ENCODE measurements at places on chromosomes 5 and 9. TPM values are rescaled to one million over a fixed set of nuclear protein-coding genes. Genes with fewer than 3 reads are reported as not detected.

The FGF1 gene
- 15.5 TPM for total RNA-seq

The ZBTB5 gene
- 13.7 TPM for total RNA-seq

The MYMK gene
- not detected for total RNA-seq

The MLANA gene
- total RNA-seq = not detected

The TNFSF8 gene
- total RNA-seq = not detected

- no peak overlapping the region for H3K4me3 ChIP-seq
- no peak overlapping the region for H3K27ac ChIP-seq
- DNase-seq = no peak
- H3K4me1 ChIP-seq = peaks cover 3% of the 10 kb centered on the region
Measured at GRCh38 chr9:33133186-33133585, 34.0 kb downstream of the B4GALT1 start.

DNA sequence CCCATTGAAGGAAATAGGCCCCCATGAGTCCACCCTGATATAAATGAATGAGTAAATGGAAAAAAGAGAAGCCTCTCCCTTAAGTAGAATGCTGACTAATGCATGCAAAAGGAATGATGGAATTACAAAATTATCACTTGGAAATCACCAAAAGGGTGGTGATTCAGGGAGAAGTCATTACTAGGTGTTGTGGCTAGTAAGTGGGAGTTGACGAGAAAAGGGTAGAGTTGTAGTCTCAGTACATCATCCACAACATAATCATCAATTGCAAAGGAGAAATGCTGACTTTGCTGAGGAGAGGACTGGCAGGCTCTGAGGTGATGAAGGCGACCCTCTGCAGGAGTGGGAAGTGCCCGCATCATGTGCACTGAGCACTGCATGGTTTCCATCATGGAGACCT, 201.5 kb upstream of the S1PR3 start:
- no peak overlapping the region for H3K27ac ChIP-seq
- no peak for DNase-seq
- H3K27me3 ChIP-seq = no peaks in the 10 kb centered on the region
- no peaks in the 10 kb centered on the region for H3K36me3 ChIP-seq
- no peaks in the 10 kb centered on the region for H3K4me1 ChIP-seq

DNA sequence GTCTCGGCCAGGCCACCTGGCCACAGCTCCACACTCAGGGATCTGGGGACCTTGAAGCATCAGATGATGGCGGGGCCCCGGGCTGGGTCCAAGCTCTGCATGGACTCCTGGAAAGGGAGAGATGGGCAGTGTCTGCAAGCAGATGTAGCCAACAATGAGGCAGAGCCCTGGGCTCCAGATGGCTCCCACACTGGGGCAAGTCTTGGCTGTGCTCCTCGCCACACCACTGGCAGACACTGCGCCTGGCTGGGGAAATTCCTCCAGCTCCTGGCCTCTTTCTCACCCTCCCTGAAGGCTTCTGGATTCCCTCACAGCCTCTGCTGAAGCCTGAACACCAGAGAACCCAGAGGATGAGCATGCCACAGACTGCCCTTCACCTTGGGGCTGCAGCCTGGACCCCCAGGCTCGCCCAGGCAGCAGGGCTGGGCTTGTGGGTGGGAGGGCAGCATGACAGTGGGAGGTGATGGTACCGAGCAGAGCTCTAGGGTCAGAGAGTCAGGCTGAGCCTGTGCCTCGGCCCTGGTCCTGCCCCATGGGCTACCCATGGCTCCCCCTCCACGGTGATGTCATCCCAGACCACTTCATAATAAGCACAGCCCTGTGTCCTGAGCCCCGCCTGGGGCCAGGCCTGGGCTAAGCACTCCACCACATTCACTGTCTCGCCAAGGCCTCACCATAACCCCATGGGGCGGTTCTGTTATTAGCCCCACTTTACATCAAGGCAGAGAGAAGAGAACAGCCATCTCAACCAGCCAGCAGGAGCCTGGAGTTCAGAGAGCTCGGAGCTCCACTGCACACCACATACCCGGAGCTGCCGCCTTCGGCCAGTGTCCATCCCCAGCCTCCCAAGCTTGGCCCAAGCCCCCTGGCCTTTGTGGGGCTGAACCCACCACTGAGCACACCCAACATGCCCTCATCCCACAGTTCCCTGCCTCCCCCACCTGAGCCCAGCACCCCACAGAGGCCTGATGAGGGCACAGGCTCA, 62.2 kb upstream of the ADAMTS2 start:
- DNase-seq = no peak
- no peak overlapping the region for H3K27ac ChIP-seq
- H3K4me1 ChIP-seq = no peaks in the 10 kb centered on the region
- no peak overlapping the region for H3K4me3 ChIP-seq

DNA sequence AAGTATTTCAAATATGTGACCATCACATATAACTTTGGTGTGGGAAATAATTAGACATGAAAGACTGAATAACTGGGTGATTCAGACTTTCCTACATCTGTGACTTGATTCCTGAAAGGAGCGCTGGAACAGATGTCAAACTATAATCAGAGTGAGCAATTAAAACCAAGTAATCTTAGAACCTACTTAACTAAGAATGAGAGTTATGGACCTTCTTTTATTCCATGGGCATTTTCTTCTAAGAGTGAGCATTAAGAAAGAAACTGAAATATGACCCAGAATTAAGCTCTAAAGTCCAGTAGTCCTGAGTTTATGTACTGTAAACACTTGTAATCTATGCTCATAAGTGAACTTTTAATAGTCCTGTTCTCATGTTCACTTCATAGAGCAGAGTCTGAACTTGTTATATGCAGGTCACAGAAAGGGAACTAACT, 68.4 kb downstream of the PAM start:
- H3K27me3 ChIP-seq = no peaks in the 10 kb centered on the region
- H3K36me3 ChIP-seq = no peaks in the 10 kb centered on the region
- peaks cover 22% of the 10 kb centered on the region for H3K4me1 ChIP-seq
- DNase-seq = no peak

GRCh38 chr5:104540448-104540847, 977.9 kb upstream of the NUDT12 start:
- no peak for DNase-seq
- no peaks in the 10 kb centered on the region for H3K36me3 ChIP-seq
- H3K27ac ChIP-seq = no peak overlapping the region
- H3K4me1 ChIP-seq = no peaks in the 10 kb centered on the region

- no peak overlapping the region for H3K27ac ChIP-seq
- H3K27me3 ChIP-seq = no peaks in the 10 kb centered on the region
- DNase-seq = no peak
- H3K36me3 ChIP-seq = no peaks in the 10 kb centered on the region
- 0 out of 2 replicates have a peak, but pooled peaks cover 7% of the 10 kb centered on the region for H3K4me1 ChIP-seq
- H3K4me3 ChIP-seq = no peak overlapping the region
Measured at GRCh38 chr5:35473589-35473988, 144.1 kb upstream of the SPEF2 start.

DNA sequence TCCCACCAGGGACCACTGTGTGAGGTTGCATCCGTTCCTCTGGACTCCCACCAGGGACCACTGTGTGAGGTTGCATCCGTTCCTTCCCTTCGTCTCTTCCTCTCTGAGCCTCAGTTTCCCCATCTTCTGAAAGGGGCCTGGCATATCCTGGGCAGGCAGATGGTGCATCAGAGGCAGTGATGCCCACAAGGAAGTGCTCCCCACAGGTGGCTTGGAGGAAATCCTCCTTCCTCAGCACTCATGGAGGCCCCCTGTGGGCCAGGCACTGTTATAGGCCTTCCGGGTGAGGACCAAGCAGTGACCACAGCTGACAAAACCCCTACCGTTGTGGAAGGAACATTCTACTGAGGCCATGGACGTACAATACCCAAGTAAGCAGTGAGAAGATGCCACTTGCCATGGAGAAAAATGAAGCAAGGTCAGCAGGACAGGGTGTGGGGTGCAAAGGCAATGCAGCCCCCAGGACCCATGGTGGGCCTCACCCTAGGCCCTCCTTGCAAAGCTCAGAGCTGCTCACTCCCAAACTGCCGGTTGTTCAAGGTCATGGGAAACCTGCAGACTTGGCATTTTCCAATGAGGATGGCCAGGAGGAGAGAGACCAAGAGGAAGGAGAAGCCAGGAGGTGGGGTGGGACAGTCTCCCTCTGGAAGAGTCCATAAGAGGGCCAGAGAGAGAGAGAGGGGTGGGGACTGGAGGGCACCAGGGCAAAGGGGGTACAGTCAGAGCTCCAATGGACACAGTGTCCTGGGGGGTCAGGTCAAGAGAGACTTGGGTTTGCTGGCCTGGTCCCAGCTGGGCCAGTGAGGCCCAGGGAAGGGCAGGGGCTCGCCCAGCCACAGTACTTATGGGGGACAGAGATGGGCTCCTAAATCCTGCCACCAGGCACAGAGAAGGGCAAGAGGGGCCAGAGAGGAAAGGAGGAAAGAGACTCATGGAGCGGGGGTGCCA, 51.1 kb downstream of the C9orf50 start:
- no peak overlapping the region for H3K4me3 ChIP-seq
- no peak for DNase-seq
- H3K27me3 ChIP-seq = no peaks in the 10 kb centered on the region
- peaks cover 29% of the 10 kb centered on the region for H3K4me1 ChIP-seq

GRCh38 chr9:100661668-100662067, 83.8 kb downstream of the CAVIN4 start:
- H3K36me3 ChIP-seq = no peaks in the 10 kb centered on the region
- no peaks in the 10 kb centered on the region for H3K4me1 ChIP-seq
- H3K4me3 ChIP-seq = no peak overlapping the region
- no peak for DNase-seq

DNA sequence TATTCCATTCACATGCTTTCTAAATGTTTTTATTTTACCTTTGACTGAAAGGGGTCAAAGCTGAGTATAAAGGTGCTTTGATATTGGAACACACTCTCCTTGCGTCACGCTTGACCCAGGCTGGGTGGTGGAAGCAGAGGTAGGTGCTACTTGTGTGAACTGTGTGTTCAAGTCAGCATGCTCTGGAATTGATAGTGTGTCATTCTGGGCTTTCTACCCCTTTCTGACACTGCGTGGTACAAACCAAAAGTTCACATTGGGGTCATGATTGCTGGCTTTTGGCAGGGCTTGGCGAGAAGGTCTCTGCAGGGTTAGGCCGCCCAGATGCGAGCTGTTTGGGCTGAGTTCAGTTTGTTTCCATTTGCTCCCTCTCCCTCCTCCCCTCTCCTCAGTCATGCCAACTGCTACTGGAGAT, 131.8 kb downstream of the ADAMTSL1 start:
- no peaks in the 10 kb centered on the region for H3K27me3 ChIP-seq
- no peaks in the 10 kb centered on the region for H3K36me3 ChIP-seq
- no peak overlapping the region for H3K4me3 ChIP-seq
- no peak overlapping the region for H3K27ac ChIP-seq
- peaks cover 12% of the 10 kb centered on the region for H3K4me1 ChIP-seq
- DNase-seq = no peak

- no peak overlapping the region for H3K27ac ChIP-seq
- no peak overlapping the region for H3K4me3 ChIP-seq
- H3K27me3 ChIP-seq = no peaks in the 10 kb centered on the region
- no peaks in the 10 kb centered on the region for H3K36me3 ChIP-seq
Measured at GRCh38 chr9:19641046-19641445, 147.8 kb downstream of the SLC24A2 start.

All from SJSA1 (cell line).